ENCODE measurements at places on chromosomes 6 and 20.

GRCh38 chr6:35191889-35192288 is 21.9 kb upstream of the SCUBE3 start:
- no peak for DNase-seq

GRCh38 chr20:12077875-12078274 is 160.2 kb downstream of the BTBD3 start:
- DNase-seq, result no peak

DNA sequence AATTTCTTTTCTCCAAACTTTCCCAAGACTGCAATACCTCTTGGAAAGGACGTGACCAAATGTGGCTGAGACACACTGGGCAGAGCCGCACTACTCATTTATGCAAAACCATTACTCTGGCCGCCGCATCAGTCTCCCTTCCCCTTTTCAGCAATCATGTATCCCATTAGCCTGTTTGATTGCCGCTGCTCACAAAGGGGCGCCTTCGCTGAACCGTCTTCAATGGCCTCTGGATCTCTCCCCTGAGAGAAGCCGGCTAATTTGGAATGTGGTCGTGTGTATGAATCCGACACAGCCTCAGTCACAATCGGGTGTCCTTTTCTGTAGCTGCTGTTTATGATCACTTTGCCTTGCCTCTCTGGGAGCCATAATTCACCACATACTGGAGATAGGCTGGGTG is 361.1 kb downstream of the ZFAND3 start:
- DNase-seq, result no peak

GRCh38 chr6:6105472-6106036 is 98.8 kb upstream of the NRN1 start:
- DNase-seq, result no peak

DNA sequence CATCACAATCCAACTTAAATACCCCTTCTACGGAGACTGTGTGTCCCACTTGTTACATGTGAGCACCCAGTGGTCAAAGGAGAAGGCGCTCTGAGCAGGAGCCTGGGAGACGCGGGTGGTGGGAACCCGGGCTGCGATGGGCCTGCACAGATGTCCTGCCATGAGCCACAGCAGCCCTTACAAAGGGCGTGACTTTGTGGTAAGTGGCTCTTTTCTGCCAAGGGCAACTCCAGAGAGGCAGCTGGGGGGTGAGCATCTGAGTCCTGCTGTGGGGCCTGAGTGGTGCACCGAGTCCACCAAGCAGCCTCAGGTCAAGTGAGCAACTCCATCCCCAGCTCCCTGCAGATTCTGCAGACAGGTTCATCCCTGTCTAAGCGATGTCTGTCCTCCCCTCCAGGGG is 33.6 kb upstream of the CST7 start:
- DNase-seq, result no peak

- DNase-seq, result no peak
Observed at GRCh38 chr6:167721291-167721690, 105.4 kb upstream of the AFDN start.

DNA sequence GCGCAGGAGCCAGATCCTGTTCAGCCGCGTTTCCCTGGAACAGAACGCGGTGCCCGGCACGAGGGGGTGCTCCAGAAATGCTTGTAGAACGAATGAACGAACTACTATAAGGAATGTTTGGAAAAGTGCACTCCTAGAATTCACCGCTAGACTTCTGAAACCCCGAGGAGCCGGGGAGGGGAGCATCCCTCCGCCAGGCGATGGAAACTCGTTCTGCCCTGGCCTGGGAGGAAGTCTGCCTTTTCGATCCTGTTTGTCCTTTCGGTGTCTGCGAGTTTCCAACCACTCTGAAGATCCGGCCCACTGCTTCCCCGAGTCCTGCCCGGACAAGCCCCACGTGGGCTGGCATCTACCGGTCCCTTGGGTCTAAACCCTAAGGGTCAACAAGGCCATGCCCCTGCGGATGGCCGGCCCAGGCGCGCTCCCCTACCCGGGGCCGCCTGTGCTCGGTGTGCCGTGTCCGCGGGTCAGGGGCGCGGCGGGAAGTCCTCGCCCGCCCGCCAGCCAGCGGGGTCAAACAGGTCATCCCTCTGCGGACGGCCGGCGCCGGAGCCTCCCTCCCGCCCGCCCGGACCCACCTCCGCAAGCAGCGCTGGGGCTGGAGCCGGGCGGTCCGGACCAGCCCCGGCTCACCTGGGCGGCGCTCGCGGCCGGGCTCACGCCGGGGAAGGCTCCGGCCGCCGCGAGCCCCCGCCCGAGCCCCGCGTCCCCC is 526 bp downstream of the SULF2 start:
- DNase-seq, result no peak

- no peak for DNase-seq
Observed at GRCh38 chr6:131045139-131045538, 17.9 kb downstream of the EPB41L2 start.

- no peak for DNase-seq
Observed at GRCh38 chr6:35087361-35088280, 53.5 kb downstream of the TCP11 start.

DNA sequence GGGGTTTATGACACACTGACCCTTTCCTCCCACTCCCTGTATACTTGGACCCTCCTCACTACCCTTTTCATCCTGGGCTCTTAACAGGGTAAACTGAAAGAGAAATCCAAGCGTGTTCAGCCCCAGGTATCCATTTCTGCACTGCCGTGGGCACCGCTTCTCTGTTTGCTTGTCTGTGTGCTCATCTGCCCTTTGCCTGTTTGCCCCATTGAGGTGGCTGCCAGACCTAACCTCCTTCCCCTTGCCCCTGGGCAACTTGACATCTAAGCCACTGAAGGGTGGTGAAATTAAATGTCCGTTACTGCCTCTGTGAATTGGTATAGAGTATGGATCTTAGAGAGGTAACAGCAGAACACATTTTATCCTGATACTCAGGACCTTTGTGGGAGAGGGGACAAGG is 38.7 kb downstream of the ACSS2 start:
- DNase-seq, result no peak

- DNase-seq, result no peak
Observed at GRCh38 chr20:58433759-58434158, 44.7 kb downstream of the VAPB start.

DNA sequence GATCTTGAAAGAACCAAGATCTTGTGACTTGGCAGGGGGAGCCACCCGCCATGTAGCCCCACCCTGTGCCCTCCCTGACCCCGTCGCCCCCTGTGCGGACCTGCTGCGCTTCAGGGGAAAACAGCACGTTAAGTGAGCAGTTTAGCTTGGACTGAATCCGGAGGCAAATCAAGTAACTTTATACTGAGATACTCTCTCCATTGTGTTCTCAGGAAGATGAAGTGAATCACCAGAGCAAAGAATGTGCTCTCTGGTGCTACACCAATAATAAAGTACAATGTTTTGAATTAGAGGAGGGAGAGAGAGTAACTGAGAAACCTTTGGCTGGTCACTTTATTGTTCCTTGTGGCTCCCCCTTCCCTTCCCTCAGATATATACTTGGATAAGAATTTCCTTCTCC is 83.4 kb downstream of the TXNDC5 start:
- no peak for DNase-seq

DNA sequence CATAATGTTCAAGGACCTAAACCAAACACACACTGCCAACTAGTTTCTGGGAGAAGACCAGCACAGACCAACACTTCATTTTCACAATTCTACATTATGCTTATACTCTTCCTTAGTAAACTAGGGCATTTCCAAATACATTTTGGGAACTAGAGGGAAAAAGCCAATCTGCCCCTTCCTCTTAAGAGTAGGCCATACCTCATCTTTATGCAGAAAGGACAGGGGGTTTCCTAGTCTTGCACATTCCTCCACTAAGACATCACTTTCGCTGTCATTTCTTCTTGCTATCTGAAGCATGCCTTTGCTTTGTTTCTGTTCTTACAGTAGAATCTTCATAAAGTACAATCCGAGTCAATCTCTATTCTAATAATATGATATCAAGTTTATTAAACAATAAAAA is 105.7 kb downstream of the SMLR1 start:
- DNase-seq, result no peak

DNA sequence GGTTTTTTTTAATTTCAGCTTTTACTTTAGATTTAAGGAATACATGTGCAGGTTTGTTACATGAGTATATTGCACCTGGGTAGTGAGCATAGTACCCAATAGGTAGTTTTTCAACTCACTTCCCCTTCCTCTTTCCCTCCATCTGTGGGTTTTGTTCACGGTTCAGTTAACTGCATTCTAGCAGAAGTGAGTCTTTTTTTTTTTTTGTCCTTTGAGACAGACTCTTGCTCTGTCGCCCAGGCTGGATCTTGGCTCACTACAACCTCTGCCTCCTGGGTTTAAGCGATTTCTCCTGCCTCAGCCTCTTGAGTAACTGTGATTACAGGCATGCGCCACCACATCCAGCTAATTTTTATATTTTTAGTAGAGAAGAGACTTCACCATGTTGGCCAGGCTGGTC is 8.7 kb downstream of the UBR2 start:
- no peak for DNase-seq

- no peak for DNase-seq
Observed at GRCh38 chr6:159169193-159169555, at the start of gene FNDC1. Gene FNDC1, plus strand, starts transcription at chr6:159169400. Its CDS starts 197 bp downstream, at chr6:159169597.

DNA sequence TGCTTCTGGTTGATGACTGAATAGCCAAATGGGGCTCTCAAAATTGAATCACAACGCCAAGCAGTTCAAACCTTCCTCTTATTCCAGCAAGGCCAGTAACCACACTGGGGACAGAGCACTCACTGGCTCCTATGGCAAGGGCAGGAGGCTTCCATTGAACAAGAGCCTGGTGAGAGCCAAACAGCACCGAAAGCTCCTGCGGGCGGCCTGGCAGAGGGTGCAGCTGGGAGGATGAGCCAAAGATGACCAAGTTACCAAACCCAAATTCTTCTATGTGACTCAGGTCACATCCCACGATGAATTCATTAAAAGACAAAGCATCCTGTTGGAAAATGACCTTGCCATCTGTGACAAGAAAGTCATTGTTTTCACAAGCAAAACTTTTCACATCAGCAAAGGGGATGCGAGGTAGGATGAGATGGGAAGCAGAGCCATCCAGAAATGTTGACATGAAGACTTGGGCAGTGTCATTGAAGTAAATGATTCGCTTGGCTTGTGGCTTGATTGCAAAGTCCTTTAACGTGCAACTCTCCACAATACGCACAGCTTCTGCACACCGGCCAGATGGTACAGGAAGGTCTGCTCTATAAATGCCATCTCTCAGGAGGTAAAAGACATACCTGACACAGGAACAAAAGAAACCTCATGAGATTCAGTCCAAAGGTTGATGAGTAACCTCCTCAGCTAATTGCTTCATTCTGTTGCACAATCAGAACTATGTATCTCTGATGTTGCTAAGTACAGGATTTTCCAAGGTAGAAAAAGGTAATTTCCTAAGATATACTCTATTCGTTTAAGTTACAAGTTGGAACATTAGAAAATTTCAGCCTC is 36.3 kb downstream of the ROS1 start:
- DNase-seq, result no peak

GRCh38 chr6:12403947-12404647 is 113.9 kb downstream of the EDN1 start:
- DNase-seq, result no peak

DNA sequence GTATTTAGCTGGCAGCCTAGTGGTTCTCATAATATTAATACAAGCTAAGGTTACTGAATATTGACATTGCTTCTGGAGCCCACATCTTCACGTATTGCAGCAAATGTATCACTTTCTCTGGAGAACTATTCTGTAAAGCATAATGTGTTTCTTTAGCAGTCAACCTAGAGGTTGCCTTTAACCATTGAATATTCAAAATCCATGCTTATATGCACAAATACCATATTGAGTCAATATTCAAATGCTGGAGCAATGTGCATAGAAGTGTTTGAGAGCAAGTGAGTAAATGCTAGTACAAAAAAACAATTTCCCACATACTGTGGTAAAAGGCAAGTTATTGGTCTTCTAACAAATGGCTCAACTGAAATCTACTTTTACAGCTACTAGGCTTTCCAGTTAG is 231.8 kb downstream of the TRDN start:
- DNase-seq, result no peak

GRCh38 chr6:158816803-158817727 is 2.1 kb downstream of the EZR start:
- no peak for DNase-seq

DNA sequence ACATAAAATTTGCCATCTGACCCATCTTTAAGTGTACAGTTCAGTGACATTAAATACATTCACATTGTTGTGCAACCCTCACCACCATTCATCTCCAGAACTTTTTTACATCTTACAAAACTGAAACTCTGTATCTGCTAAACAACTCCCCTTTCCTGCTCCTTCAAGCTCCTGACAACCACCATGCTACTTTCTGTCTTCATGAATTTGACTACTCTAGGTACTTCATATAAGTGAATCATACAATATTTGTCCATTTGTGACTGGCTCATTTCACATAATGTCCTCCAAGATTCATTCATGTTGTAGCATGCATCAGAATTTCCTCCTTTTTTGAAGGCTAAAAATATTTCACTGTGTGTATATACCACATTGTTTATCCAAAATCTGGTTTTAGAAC is 86.9 kb upstream of the SMLR1 start:
- DNase-seq, result no peak

DNA sequence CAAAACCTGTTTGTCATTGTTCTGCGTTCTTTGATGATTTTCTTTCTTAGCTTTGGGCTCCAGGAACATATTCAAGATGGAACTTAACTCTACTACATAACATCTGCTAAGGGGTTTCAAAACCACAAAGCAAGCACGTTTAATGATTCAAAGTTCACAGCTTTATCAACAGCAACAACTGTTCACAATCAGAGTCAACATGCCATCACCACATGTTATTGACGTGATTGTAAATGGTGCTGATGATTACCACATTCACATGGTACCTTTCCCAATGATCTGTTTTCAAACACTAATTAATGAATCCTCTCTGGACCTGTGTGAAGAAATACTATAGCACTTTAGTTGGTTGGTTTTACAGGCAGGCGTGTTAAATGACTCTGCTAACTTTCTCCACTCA is 180.6 kb upstream of the CEP162 start:
- no peak for DNase-seq

- DNase-seq, result no peak
Observed at GRCh38 chr6:132818404-132819359, 4.3 kb downstream of the RPS12 start.

GRCh38 chr20:63846128-63846771 is 15.0 kb upstream of the ABHD16B start:
- no peak for DNase-seq

- no peak for DNase-seq
Observed at GRCh38 chr6:878179-878578, 185.2 kb upstream of the EXOC2 start.

DNA sequence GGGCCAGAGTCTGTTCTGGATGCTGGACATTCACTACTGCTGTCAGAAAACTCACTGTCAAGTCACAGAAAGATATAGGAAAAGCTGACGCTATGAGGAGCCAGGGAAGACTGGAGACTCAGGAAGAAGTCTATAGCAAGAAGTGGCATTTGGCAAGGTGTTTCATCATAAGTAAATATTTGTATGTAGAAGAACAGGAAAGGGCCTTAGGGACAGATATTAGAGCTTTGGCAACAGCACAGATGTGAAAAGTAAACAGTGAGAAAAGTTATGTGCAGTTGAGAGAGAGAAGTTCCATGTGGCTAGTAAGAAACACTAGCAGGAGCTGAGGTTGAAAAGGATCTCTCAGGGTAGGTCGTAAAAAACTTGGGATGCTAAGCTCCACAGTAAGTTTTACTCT is 868.9 kb downstream of the PHF3 start:
- no peak for DNase-seq

GRCh38 chr6:34953061-34954025 is 64.3 kb downstream of the ANKS1A start:
- DNase-seq, result peak; percentile 55
